NCI-H524 treated with DMSO at 0.1 percent for 48 hours (cell line): ENCODE measurements at places on chromosomes 5 and 9.

GRCh38 chr9:115146581-115147021 is 28.6 kb upstream of the TNC start:
- no peak for DNase-seq

GRCh38 chr5:167208911-167209310 is 1082.5 kb upstream of the WWC1 start:
- no peak for DNase-seq

DNA sequence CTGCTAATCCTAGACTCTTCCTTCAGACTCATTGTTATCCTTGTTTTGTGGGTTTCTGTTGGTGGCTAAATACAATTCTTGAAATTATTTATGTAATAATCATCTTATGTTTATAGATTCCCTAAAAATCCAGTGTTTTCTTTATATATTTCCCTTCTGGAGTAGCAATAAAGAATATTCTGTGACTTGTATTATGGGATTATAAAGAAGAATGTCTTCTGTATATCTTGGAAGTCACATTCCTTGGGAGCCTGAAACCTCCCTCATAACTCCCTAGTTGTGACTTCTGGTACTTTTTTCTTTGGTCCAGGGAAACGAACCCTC is 356.1 kb downstream of the TMEM167A start:
- DNase-seq, result no peak

DNA sequence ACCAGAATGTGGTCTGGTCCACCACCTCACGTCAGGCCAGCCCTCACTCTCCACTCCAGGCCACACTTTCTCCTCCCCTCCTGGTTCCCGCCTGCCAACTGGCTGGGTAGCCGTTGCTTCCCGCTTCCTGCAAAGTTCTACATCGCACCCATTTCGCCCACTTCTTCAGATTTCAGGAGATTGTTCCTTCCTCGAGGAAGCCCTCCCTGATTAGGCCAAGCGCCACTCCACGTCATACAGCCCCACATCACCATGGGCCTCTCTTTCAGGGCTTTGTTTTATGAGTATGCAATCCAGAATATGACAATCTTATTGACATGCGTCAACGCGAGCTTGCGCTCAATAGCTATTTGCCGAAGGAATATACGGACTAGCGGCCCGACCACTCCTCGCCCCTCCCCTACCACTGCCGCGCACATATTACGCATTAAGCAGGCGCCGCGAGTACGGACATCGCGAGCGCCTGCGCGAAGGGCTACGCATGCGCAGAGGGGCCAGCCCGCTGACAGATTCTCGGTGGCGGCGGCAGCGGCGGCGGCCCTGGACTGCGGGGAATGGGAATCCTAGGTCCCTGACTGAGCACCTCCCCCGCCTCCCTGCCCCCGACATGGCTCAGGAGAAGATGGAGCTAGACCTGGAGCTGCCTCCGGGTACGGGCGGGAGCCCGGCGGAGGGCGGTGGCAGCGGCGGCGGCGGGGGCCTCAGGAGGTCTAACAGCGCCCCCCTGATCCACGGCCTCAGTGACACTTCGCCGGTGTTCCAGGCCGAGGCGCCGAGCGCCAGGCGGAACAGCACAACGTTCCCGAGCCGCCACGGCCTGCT is 74.7 kb downstream of the PIP5K1B start:
- peak; percentile 51 for DNase-seq

DNA sequence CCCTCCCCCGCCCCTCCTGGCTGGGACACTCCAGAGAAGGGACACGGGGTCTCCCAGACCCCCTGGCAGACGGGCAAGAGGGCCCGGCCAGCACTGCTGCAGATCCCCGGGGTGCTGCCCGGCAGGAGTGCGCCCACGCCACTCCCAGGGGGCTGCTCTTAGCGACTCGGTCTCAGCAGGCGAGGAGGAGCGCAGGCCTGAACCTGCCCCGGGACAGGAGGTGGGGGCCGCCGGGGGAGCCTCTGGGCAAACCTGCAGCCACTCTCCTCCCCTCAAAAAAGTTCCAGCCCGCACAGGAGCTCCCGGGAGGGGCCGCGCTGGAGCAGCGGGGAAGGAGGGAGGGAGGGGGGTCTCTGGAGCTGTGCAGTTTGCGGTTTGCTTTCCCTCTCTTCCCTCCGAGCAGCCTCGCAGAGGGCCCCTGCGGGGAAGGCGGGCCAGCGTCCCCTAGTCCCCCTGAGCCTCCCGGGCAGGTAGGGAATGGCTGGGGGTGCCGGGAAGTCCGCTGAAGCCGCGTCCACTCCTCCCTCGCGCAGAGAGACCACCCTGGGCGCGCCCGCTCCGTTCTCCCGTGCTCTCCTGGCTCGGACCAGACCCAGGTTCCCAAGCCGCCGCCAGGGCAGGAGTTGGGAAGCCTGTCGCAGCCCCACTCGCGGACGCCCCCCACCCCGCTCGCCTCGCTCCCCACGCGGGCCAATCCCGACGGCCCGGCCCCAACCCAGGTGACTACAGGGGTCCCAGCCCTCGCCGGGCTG is 44.2 kb downstream of the NACC2 start:
- no peak for DNase-seq

- no peak for DNase-seq
These were observed 8.8 kb upstream of the ADGRV1 start for GRCh38 chr5:90549729-90550275.

- no peak for DNase-seq
These were observed 65.5 kb downstream of the INSYN2B start for GRCh38 chr5:169914766-169915165.

- DNase-seq, result no peak
These were observed 10.9 kb downstream of the IL12B start for GRCh38 chr5:159319363-159319762.

GRCh38 chr5:114311968-114312367 is 49.9 kb upstream of the KCNN2 start:
- DNase-seq, result no peak

DNA sequence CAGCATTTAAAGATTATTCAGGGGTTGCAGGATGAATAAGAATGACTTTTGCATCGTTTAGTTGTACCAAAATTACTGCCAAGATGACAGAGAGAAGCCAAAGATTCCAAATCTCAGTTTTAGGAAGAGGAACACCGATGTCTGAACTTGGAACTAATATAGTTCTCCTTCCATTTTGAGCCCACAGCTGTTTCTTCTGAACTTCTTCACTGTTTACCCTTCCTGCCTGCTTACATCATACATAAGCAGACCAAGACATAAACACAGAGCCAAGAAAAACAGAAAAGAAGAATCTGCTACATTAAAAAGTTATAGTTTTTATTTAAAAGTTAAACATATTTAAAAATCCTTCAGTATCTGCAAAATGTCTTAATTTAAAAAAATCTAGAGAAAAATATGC is 146.9 kb upstream of the RAPGEF1 start:
- no peak for DNase-seq

- no peak for DNase-seq
These were observed 750 bp downstream of the TRIM36 start for GRCh38 chr5:115168829-115169486.

DNA sequence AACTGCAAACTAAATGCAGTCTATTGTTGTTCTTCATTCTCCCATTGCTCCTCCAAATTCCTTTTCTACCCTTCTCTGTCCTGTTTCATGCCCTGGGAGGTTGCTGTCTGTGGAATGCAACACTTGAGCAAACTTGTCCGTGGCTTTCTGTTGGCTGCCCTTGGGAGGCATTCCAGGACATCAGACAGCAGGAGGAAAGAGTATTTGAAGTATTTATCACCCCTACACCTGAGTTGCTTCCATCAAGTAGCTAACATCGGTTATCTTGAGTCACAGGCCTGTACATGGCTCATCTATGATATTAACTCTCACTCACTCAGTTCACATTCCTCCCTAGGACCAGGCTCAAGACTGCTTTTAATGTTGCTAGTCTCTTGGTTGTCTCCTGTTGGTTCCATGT is 803.4 kb upstream of the CDH6 start:
- DNase-seq, result no peak

DNA sequence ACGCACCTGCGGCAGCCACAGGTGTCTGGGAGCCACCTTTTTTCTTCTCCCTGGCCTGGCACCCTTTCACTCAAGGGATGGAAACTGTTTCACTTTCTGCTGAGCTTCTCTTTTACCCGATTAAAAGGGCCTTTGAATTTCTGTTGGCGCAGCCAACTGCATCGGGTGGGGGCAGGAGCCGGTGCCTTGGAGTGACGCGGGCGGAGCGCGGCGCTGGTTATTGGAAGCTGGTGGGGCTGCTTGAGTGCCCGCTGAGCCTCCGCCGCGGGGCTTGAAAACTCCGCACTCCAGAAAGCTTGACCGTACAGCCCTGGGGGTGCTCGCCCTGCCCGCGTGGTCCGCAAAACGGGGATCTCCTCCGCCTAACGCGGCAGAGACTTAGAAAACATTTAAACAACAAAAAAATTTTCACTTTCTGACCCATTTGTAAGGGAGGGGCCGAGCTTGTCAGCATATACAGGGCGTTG is 52.0 kb upstream of the TJP2 start:
- DNase-seq, result no peak

- DNase-seq, result no peak
These were observed 186.8 kb upstream of the PRLR start for GRCh38 chr5:35417040-35417439.

DNA sequence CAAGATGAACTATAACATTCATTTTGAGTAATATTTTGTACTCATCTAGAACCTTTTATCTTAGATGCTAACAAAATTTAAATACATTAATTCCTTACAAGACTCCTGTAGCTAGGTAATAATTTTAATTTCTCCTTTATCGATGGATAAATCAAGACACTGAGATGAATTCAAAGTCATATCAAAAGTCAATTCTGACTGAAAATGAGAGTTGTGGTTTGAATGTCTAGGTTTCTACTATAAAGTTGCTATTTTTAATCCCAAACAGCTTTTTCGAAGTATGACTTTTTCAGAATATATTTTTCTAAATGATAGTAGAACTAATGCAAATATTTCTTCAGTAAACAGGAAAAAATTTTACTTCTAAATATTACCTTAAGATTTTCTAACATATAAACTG is 491.7 kb upstream of the FAM174A start:
- DNase-seq, result no peak

DNA sequence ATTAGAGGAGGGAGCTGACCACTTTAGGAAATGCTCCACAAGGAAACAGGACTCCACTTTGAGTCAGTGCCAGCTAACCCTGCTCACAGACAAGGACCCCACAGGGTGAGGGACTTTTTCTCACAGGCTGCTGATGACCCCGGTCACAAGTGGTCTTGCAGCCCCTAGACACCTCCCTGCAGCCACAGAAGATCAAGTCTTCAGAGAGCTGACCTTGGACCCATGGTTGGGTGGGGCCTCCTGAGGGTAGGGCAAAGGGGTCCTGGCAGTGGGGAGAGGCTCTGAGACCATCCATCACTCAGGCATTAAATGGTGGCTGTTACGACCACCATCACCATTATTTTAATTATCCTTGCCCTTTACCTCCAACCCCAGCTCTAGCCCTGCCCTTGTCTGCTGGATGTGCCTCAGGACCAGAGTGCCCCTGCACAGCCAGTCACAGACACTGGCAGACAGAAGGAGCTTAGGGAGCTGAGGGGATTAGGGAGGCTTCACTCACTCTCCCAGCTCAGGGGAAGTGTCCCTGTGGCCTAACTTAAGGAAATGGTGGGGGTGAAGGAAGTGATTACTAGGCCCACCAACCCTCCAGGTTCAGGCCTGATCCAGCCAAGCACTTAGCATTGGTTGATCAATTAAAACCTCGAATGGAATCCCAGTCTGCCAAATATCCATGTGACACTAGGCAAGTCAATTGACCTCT is 1.6 kb downstream of the ACSL6 start:
- peak; percentile 55 for DNase-seq

DNA sequence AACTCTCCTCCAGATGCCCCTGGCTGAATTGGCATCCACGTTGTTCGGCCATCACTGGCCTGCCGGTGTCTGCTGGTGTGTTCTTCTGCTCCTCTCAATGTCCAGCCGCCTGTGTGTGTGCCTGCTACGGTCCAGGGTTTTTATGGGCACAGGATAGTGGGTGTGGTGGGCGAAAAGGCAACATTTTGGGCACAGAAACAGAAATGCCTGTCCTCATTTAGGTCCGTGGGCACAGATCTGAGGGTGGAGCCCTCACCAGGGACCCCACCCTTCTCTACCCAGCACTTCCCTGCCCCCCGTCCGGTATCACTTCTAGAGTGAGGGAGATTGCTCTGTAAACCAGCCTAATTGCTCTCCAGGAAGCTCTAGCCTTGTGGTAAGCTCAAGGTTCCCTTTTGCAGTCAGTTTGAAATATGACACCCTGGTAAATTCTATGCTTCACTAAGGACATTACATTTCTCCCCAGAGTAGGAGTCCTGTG is 410.1 kb downstream of the MAT2B start:
- peak; percentile 43 for DNase-seq

GRCh38 chr5:122019919-122020590 is 58.0 kb downstream of the LOX start:
- no peak for DNase-seq

- DNase-seq, result no peak
These were observed 146.9 kb downstream of the TENT4A start for GRCh38 chr5:6859951-6860638.

DNA sequence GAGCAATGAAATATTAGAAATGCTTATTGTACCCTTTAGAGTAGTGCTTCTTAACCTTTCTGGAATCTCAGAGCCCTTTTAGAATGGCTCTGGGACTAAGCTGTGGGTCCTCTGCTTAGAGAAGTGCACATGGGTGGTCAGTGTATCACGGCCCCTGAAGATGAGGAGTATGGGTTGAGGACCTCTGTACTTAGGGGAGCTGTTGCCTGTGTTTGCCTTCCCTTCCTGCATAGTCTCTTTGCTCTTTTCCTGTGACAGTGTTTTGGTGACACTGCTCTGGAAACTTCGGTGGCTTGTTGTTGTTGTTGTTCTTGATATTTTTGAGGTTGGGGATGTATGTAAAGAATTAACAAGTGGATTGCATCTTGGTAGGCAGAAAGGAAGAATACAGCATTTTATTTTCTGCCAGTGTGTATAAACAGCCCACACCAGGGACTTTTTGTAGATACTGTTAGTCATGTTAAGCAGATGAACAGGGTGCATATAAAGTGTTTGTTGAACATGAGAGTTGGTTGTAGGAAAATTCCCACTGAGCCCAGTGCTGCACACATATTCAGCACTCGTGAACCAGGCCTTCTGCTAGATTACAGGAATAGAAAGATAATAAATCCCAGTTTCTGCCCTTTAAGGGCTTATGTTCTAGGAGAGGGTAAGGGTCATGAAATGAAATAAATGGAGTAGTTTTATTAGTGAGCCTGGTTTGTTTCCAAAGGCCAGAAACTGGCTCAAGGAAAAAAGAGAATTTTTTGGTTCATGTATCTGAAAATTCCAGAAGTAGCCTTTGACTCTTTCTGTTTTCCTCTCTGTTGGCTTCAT is 199.7 kb downstream of the ARHGAP26 start:
- DNase-seq, result no peak

GRCh38 chr9:131049829-131050715 is 41.1 kb downstream of the LAMC3 start:
- DNase-seq, result no peak

DNA sequence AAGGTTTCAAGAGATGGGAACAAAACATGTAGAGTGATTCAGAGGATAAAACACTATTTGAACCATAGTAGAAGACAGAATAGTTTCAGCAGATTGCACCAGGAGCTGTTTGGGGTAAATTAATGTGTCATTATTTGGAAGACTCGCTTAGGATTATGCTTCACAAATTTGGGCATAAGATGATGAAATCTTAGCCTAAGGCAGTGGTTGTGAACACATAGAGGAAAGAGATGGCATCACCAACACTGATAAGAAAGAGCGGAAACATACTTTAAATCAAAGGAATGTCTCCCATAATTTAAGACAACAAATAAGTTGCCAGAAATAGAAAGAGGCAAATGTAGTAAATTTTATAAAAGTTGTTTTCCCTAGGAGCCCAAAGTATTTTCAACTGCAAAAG is 66.1 kb upstream of the TBCA start:
- no peak for DNase-seq
